ENCODE measurements at places on chromosomes 6 and 20.

DNA sequence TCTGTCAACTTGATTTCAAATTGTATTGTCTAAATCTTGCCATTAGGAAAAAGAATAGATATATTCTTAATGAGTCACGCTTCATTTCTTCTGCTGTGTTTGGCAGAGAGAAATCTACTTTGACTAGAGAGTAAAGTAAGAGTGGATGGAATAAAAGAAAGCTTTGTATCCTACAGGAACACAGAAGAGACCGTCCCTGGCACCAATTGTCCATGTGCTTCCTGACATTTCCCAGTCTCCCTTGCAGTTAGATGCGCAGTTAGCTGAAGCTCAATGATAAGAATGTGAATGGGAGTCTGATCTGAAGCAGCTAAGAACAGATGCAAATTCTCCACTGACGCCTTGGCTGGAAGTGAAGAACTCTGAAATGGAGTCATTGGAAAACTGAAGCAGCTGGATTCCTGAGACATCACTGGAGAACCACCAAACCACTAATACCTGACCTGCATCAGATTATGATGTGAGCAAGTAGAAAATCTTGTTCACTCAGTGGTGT is 528.2 kb upstream of the MARCKS start:
- no peak for DNase-seq

GRCh38 chr20:36628076-36628475 is 17.9 kb downstream of the SLA2 start:
- no peak for DNase-seq

GRCh38 chr6:146874278-146875018 is 275.7 kb downstream of the ADGB start:
- no peak for DNase-seq

GRCh38 chr6:107221519-107221918 is 106.2 kb upstream of the BEND3 start:
- DNase-seq, result no peak

DNA sequence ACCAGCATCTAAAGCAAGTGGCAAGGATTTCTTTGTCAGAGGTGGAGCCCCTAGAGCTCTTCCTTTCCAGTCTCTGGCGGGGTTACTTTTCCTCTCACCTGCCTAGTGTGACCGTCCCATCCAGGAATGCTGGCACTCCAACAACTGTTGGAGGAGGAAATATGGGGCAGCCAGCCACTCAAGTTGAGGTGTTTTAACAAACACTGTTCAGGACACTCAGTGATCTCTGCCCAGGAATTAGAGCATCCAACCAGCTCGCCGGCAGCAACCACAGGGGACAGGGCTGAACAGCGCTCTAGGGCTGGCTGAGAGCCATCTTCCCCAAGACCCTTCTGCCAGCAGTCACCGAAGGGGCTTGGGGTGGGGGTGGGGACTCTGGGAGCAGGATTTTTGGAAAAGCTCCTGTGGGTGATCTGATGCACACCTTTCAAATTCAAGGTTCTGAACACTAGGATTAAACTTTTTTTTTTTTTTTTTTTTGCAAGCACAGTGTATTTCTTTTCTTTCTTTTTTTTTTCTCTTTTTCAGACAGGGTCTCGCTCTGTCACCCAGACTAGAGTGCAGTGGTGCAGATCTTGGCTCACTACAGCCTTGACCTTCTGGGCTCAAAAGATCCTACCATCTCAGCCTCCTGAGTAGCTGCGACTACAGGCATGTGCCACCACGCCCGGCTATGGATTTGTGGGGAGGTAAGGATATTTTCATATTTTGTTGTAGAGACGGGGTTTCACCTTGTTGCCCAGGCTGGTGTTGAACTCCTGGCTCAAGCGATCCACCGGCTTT is 28.4 kb upstream of the KCNK16 start:
- no peak for DNase-seq

DNA sequence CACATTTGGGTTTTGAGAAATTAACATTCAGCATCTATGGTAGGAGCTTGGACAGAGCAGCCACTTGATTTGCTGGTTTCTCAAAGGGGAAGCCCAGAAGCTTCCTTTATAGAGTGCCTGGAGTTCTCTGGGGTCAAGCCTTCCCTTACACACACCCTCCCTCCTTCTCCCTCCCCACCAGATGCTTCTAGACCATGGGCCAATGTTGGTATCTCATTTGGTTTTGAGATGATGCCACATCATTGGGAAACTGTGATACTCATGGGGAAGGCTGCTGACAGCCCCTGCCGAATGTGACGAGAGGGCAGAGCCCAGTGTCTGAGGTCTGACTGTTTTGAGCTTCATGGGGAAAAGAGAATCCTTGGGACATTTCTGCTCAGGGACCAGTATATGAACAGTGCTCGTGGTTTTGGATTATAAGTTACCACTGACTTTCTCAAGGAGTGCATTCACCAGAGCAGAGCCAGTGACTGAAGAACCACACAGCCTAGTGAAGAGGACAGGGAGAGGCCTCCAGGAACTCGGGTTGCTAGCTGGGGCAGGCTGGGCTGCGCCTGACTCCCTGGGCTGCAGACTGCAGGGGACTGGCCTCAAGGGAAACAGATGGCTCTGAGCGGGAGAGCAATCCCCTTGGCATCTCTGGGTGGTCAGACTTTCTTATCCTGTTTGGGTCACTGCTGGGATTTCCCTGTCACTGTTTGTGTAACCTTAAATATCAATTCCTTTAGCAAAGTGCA is 46.4 kb upstream of the CST5 start:
- DNase-seq, result no peak

- DNase-seq, result no peak
Measured at GRCh38 chr20:52303281-52303950, 111.8 kb upstream of the ZFP64 start.

GRCh38 chr20:42735539-42735938 is 454.2 kb downstream of the PTPRT start:
- DNase-seq, result no peak

- DNase-seq, result no peak
Measured at GRCh38 chr20:41316602-41317545, 657 bp downstream of the ZHX3 start.

GRCh38 chr20:56952258-56953047 is 314.0 kb downstream of the BMP7 start:
- no peak for DNase-seq

GRCh38 chr6:17361013-17361412 is 32.4 kb upstream of the CAP2 start:
- DNase-seq, result no peak

GRCh38 chr6:29680416-29680815 is 536 bp downstream of the ZFP57 start:
- no peak for DNase-seq

DNA sequence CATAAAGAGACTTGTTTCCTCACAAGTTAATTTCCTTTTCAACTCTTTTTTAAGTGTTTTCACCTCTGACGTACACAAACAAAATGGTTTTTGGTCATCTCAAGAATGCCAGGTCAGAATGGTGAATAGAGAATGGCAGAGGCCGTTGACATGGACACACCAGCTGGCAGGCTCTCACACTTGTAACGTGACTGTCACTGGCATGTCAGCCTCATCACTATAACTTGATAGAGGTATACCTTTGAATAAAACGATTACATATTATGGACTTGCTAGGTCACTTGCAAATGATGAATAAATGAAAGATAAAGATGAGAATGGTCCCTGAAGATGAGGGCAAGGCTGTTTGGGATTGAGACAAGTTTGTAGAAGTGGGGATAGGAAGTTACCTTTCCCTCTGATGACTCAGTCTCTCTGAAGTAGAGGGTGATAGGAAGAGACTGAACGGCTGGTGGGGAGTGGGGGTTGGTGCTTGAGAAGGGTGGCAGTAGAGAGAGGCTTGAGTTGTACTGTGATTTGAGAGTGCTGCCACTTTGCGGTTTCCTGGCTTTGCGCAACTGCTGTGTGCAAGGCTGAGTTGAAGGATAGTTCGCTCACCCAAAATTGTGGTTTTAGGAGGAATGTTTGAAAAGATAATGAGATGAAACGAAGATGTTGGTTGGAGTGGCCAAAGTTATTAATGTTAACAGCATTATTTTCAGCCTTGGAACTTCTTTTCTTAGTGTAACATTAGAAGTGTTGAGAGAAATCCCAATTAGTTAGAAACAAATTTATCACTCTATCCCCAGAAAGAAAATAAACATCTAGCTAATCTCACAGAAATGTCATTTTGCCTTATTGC is 30.3 kb downstream of the TBPL1 start:
- no peak for DNase-seq

DNA sequence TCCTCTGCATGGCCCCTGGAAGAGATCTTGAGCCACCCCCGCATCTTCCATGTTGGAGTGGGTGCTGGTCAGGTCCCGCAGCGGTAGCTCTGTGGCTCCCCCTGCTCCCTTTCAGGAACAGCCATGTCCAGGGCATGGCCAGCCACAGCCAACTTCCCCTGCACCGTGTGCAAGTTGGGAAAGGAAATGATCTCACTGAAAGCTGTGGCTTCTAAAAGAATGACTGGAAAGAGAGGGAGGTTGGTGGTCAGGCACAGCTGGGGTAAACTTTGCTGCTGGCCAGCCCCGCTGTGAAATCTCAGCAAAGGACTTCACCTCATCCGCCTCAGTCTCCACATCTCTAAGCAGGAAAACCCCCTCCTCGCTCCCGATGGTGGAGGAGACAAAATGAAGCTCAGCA is 153.6 kb upstream of the CST7 start:
- no peak for DNase-seq

DNA sequence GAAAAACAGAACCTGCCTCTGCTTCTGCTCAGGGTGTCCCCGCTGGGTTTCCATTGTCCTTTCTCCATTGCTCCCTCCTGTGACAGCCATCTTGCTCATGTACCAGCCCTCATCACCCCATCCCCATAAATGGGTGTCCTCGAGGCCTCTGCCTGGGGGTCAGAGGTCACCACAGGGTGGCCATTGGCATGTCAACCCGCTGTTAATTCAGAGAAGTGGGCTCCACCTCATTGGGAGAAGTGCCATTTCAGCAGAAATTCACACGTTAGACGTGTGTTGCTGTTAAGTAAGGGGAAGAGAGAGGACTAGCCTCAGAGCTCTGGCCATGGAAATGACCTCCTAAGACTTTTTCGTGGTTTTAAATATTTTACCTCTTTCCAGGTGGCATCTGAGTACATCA is 71.9 kb downstream of the PTPN1 start:
- no peak for DNase-seq

GRCh38 chr6:4180652-4181255 is 45.4 kb upstream of the ECI2 start:
- DNase-seq, result peak; percentile 16

DNA sequence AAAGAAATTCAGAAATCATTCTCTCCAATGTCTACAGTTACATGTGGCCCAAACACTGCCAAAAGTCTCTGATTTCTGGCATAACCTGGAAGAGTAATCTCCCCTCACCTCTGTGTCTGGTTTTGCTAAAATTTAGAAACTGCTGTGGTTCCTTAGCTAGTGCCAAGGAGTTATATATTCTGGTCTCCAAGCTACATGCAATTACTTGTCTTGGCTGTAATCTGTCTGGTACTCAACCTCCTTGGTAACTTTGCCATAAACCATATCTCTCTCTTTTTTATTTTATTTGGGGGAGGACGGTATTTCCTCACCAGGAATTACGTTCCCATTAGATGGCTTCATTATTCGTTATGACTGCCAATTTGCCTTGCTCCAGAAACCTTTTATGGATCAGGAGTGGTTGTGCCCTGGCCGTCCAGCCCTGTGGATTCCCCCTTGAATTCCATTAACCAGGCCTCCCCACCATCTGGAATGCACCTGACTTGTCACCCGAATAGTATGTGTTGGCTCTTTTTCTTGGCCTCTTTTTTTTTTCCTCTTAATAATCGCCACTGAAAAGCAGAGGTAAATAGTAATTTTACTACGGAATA is 400.0 kb downstream of the CD83 start:
- DNase-seq, result no peak

- DNase-seq, result no peak
Measured at GRCh38 chr6:128763599-128764300, 119.2 kb upstream of the LAMA2 start.

GRCh38 chr6:29676981-29677601 is 3.9 kb downstream of the ZFP57 start:
- no peak for DNase-seq

DNA sequence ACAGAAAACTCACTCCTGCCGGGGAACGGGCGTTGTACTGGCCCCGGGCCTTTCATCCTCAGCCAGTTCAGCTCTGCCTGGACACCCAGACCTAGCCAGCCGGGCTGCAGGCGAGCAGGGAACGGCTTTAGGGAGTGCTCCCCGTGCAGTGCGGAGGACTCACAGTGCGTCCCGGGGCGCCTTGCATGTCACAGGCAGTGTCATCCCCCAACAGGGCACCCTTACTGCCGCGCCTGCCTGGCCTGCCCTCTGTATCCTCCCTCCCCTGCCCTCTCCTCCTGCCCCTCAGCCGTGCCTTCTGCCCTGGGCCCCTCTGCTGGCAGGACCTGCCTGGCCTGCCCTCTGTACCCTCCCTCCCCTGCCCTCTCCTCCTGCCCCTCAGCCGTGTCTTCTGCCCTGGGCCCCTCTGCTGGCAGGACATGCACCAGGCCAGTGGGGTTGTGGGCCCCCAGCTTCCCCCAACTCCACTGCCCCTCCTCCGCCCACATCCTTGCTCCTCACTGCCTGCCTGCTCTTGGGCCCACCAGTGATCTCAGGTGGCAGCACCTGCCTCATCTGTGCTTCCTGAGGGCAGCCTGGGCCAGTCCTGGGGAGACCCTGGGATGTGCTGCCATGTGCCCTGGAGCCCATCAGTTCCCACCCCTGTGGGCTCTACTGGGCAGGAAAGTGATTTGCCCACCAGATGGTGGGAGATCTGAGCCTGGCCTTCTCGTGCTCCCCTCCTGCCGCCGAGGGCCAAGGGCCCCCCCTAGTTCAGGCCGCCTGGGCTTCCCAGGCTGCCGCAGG is 43.0 kb downstream of the PYGB start:
- DNase-seq, result no peak

DNA sequence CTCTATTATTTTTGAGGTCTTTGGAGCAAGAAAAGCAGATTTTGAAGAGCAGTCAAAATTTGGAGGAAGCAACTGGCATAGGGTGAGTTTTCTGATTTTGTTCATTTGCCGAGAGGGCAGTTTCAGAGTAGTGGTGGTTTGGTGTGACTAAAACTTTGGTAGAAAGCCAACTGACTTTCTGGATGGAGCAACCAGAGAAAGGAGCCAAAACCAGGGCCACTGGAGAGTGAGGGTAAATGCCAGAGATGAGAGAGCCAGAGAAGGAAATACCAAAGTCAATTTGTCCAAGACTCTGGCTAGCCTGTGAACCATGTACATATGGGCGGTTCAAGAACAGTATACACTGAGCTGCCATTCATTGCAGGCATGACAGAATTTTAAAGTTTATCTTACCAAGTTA is 40.5 kb upstream of the ZBTB24 start:
- no peak for DNase-seq

- DNase-seq, result no peak
Measured at GRCh38 chr6:36594816-36595643, 868 bp downstream of the SRSF3 start.

GRCh38 chr6:112331306-112331705 is 15.8 kb upstream of the RFPL4B start:
- DNase-seq, result peak; percentile 89

DNA sequence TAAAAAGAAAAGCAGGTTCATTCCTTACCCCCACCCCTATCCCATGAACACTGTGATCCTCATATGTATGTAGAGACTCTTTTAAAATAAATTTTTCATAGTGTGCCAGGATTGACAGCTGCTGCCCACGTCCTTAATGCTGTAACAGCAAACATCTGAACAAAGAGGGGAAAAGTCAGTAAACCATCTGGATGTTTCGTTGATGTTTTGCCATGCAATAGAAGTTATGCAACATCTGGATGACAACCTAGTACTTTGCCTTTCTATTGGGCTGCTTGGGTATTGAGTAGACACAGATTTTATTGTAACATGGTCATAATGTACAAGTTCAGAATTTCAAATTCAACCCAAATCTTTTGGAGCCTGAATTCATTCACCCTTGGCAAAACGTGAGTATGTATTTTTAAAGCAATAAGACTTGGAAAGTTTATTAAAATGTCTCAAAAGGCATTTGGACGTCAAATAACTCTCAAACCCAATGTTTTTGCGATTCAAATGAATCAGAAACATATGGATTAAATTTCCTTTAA is 500.3 kb downstream of the DHX35 start:
- no peak for DNase-seq

Measured in HFF-Myc (cell line).